Dorsolateral prefrontal cortex (tissue), 122 donors: ENCODE measurements at places on chromosomes 1 and 21.

DNA sequence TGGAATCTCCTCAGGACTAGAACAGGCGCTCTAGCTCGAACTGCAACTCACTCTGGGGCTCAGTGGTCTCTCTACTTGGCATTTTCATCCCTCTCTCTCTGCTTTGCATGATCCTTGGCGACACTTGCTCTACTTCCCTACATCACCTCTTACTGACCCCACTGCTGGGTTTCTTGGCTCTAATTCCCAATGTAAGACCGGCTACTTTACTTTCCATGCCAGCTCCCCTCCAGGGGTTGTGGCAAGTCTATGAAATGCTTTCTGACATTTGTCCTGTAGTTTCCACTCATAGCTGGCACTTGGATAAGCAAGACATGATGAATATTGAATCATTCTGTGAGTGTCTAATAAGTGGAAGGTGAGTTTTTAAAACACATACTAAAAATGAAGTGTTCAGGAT is 292.3 kb downstream of the USP25 start:
- no peak for DNase-seq

- no peak for DNase-seq
Observed at GRCh38 chr1:206001476-206001888, 1.7 kb downstream of the RAB7B start.

- no peak for DNase-seq
Observed at GRCh38 chr1:201192261-201192788, 1.7 kb downstream of the IGFN1 start.

- no peak for DNase-seq
Observed at GRCh38 chr21:15754640-15755039, 24.9 kb downstream of the USP25 start.

DNA sequence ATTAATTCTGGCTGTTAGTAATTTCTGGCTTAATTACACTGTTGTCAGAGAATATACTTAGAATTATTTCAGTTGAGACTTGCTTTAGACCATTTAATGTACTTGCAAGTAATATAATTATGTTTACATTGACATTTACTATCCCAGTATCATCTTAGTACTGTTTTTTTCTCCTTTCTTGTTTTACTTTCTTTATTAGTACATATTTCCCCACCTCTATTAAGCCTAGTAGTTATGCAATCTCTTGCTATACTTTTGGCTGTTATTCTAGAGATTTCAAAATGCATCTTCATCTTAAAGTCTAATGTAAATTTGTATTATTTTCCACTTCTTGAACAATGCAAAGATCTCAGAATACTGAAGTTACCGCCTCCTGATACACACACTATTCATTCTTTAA is 24.4 kb downstream of the BRWD1 start:
- no peak for DNase-seq

DNA sequence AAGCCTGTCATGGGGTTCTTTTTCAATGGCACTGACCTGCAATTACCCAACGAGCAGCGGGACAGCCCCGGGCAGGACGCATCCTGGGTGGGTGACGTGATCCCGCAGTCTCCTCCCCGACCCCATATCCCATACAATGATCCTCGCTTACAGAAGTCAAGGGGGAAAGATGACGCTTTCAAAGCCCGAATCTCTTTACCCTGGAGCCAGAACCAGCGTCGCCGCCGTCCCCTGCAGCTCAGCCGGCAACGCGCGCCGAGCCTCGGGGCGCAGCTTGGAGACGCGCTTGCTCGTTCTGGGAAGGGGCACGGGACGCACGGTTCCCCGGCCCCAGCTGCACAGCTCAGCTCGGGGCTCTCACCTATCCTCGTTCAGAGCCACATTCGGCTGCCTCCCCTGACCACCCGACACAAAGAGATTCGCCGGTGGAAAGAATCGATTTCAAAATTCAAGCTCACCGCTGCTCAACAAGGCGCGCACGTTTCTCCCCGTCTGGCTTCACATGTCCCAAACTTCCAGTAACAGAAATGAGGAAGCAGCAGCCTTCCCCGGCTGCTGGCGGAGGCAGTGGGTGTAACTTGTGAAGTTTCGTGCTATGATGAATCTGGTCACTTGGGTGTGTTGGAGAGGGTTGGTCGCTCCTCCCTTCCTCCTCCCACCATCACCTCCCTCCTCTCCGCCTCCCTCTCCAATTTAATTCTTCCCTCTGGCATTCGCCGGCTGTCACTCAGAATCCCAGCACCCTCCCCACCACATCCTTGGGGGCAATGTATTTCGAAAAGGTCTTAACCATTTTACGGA is at the start of gene TIAM1:
TSS of gene TIAM1 (minus strand) at position 582 of the 801 bp plus-strand sequence. CDS start 77,289 bp downstream, outside the sequence.
- peak; percentile 77 for DNase-seq

GRCh38 chr21:40445349-40445921 is 401.5 kb downstream of the DSCAM start:
- DNase-seq, result no peak

- no peak for DNase-seq
Observed at GRCh38 chr1:30728340-30728739, 5.0 kb upstream of the MATN1 start.

GRCh38 chr1:221392453-221392852 is 349.4 kb downstream of the DUSP10 start:
- DNase-seq, result no peak

DNA sequence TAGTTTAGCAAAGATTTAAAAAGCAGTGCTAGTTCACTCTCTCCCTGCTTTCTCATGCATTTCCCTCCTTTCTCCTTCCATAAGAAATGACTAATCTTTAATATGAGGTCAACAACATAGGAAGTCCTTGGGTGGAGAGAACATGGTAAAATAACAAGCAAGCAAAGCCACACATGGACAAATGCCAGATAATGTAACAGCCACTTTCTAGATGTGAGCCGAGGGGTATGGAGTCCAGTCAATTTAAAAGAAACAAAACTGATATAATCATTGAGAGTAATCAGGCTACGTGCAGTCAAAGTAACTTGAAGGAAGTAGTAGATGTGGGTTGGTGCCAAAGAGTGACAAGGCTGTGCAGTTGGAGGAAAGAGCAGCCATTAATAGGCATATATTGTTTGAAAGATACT is 69.6 kb downstream of the DUSP10 start:
- DNase-seq, result no peak

DNA sequence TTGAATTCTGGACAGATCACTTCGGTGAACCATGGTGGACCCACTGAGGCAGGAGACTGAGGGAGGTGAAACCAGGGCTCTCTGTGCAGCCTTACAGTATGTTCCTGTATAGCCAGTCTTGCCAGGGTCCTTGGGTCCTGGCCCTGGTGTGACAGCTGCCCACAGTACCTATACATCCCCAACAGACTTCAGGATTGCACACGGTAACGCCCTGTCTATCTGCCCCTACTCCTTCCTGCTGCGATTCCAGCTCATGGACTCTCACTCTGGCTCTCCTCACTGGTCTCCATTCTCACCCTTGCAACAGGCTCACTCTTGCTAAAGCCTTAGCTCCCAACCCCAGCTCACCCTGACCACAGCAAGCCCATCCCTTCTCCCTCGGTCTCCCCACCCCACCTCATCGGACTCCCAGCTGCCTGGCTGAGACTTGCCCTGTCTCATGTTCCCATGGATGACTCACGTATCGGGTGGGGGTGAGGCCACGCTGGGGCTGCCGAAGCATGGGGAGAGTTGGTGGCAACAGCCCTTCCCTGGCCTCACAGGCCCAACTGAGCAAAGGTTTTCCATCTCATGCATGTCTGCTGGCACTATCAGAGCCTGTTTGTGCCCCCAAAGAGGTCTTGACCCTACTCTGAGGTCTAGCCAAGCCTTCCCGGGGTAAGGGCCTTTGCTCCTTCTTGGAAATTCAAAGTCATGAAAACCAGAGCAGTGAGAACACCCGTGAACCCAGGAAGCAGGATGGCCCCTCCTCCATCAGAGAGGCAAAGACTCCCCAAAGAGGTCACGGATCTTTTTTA is 7.1 kb downstream of the PHLDA3 start:
- DNase-seq, result peak; percentile 87

GRCh38 chr1:243921111-243921510 is 71.1 kb upstream of the AKT3 start:
- DNase-seq, result no peak

- no peak for DNase-seq
Observed at GRCh38 chr1:40983286-40983685, 3.8 kb downstream of the CTPS1 start.

GRCh38 chr1:61444288-61444687 is 280.7 kb downstream of the TM2D1 start:
- no peak for DNase-seq
